ENCODE measurements at places on chromosomes 6 and 20.

- DNase-seq: no peak
Measured at GRCh38 chr20:12036142-12036541, 118.4 kb downstream of the BTBD3 start.

- no peak for DNase-seq
Measured at GRCh38 chr6:38175786-38176185, 356.3 kb downstream of the ZFAND3 start.

GRCh38 chr6:98764373-98764911 lies 69.9 kb upstream of the POU3F2 start:
- DNase-seq: no peak

DNA sequence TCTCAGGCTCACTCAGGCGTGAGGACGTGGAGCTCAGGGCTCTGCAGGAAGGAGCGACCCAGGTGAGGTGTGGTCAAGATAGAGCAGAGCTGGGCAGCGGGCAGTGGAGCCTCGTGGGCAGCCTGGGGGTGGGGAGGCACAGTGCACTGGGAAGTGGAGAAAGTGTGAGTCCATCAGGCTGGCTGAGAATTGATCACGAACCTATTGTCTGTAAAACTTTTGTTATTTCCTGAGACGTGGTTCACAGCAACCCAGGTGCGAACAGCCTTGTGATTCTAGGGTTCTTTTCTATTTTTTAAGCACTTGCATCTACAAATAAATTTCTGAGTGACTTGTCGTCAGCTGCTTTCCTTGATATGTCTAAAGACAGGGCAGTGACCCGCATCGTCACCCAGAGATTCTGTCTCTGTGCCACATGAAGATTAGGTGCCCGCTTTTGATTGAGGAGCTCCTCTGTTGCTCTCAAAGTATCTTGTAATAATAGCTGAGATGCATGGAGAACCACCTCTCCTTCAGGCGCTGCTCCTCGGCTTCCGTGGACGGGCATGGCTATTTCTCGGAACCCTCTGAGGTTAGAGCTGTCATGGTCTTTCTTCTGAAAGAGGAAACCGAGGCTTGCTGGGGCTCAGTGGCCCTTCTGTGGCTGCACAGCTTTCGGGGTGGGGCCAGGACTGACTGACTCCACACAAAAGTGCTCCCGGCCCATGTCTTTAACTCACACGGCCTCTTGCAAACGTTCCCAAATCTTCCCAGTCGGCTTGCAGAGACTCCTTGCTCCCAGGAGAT lies 662 bp upstream of the CCR6 start:
- DNase-seq: no peak

- no peak for DNase-seq
Measured at GRCh38 chr20:25669826-25670422, 26.7 kb downstream of the ZNF337 start.

DNA sequence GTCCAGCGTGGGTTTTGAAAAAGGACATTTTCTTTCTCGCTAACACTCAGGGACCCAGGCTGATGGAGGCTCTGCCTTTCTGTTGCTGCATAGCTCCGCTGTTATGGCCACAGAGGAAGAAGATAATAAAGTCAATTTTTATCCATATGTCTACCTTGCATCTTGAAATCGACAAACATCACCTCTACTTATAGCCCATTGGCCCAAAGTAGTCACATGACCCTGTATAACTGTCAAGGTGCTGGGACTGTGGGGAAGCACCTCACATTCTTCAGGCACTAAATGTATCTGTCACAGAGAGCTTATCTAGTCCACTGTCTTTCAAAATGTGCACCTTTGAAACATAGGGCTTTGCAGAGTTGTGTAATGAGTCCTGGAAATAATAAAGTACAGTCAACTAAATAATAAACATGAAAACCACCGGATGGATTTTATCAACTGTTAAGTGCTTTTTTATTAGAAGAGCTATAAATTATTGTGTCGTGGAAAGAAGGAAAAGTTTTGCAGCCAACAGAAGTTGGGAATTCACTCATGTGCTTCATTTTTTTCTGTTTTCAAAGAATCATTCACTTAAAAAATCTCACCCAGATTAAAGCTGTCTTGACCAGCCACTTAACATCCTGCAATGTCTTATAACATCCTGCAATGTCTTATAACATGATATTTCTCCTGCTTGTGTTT lies 47.7 kb upstream of the RCAN2 start:
- DNase-seq: no peak

DNA sequence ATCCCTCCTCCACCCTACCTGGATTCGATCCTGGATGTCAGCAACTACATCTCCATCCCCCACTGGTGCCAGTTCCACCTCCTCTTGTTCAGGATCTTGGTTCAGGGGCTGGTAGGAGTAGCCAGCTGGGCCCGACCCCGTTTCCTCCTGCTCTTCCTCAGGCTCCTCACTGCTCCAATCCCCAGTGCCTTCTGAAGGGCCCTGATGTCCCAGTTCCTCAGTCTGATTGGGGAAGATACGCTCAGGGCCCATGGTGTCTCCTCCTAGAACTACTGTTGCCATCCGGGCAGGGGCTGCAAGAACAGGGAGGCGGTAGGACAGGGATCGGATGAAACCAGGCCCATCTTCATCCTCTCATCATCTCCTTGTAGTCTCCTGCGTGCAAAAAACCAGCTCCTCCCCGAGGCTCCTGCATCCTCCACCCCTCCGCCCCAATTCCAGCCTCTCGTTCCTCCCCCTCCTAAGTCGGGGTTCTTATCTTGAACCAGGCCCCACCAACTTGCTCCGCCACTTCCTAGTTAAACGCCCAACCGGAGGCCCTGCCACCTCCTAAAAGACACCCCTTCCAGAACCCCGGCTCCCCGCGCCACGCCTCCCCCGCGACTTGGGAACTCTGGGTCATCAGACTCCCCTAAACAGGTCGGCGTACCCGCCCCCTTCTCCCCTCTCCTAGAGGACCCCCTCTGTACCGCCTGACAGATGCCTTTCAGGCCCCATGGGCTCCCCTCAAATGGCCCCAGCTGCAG lies 476 bp downstream of the MEA1 start:
- DNase-seq: no peak

DNA sequence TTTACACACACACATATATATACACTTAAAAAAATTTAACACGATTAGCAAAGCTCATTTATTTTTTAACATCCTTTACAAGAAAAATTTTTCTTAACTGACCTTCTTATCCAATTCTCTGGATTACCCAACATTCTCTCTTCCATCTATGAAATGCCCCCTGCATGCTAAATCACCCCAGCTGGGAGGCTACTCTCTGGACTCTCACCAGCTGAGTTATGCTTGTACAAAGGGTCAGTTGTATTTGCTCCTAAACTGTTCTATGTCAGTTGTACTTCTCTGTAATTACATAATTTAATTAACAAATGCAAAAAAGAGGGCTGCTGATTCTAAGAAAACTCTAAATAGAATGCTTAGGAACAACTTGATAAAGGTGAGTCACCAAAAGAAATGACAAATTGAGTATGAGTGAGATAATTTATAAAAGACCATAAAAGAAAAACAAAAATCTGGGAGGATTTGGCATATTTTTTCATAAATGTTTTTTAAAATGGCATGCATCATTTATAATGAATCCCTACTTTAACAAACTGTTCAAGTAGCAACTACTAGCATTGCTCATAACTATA lies 120.5 kb downstream of the KIF13A start:
- DNase-seq: no peak

DNA sequence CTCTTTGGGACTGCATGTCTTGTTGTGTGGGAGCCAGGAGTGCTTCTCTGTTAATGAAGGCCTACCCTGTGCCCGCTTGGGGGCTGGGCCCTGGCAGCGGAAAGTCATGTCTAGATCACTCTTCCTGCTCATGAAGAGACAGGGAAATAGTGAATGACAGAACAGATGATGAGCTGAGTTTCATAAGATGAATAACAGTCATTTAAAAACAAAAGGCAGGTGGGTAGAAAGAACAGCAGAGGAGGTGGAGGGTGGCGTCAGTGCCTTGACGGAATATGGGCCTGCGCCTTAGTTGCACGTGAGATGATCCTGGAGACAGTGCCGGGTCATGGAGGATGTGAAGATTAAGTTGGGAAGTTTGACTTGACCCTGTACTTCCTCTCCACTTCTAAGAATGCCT lies 85.5 kb downstream of the ARID1B start:
- no peak for DNase-seq

GRCh38 chr20:52004715-52005114 lies 186.9 kb downstream of the ZFP64 start:
- no peak for DNase-seq

Measured in RCC 7860 (cell line).